Esophagus squamous epithelium (tissue), 5 donors: ENCODE measurements at places on chromosomes 2 and 18.
A peak's percentile ranks its signal among the peaks of the same experiment; 100 is the strongest.

DNA sequence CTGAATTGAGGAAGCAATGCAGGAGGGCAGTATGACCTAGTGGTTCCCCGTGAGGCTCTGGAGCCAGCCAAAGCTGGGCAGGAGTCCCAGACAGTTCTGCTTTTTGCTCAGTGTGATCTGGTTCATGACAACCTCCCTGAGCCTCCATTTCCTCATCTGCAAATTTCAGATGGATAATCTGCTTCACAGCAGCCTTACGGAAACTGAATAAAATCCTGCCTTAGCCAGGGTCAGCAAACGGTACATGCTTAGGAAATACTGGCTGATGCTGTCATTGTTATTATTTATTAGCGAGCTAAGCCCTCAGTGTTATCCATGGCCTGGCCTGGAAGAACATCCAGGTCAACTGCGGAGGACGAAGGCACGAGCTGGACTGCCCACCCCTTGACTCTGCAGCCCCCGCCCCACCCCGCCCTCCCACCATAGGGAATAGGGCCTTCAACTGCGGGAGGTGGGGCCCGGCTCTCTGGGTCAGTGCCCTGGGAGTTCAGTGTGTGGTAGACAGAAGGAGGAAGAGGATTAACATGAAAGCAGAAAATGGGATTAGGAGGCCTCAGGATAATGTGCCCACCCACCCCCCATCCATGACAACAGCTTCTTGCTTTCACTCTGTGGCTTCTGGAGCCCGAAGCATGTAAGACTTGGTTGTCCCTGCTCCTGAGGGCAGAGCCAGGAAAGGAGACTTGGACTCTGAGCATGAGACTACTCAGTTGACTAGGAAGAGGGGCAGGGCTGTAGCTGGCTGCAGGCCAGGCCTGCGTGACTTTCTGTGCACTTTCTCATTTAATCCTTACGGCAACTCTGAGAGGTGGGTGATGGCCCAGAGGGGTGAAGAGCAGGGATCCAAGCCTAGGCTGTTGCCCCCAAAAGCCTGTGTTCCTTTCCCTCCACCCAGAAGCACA is 13.1 kb downstream of the PKDCC start:
- H3K4me3 ChIP-seq: no peak overlapping the region
- DNase-seq: no peak
- no peaks in the 10 kb centered on the region for H3K36me3 ChIP-seq

DNA sequence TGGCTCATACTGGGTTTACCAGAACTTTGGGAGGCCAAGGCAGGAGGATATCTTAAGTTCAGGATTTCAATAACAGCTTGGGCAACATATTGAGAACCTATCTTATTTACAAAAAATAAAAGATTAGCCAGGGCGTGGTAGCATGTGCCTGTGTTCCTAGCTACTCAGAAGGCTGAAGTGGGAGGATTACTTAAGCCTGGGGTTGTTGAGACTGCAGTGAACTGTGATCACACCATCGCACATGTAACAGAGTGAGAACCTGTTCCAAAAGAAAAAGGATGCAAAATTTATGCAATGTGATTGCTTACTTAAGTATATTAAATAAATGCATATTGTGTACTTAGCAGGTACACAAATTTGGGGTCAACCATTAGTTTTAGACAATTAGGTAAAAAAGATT is 768.9 kb upstream of the CDH7 start:
- no peak overlapping the region for H3K27ac ChIP-seq
- H3K4me3 ChIP-seq: no peak overlapping the region
- H3K36me3 ChIP-seq: no peaks in the 10 kb centered on the region
- H3K4me1 ChIP-seq: no peaks in the 10 kb centered on the region
- no peak for DNase-seq
- H3K27me3 ChIP-seq: no peaks in the 10 kb centered on the region

DNA sequence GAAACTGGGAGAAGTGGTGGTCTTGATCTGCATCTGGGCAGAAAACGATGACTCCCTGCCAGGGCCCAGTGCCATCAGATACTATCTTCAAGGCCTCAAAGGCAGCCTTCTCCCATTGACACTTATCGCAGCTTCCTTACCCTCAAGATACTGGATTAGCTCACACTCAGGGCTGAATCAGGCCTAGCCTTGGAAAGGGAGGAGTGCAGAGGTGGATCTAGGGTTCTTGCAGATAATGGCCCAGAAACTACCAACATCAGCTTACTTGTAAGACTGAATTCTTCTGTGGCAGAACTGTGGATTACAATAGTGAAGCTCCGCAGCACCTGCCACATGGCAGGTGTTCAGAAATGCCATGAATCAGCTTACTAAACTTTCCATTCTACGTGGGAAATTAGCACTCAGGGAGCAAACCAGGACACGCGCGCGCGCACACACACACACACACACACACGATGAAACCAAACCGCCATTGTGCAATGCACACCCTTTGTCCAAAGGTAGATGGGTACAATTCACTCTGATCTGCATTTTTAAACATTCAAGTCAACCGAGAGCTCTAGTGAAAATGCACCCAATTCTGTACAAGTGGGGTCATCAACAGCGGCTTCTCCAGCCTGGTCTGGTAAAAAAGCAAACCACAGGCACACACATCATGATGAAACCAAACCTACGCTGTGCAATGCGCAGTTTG is 26.3 kb upstream of the TMEM182 start:
- peaks cover 16% of the 10 kb centered on the region for H3K36me3 ChIP-seq
- H3K27ac ChIP-seq: peak overlapping the region; percentile 89
- H3K27me3 ChIP-seq: no peaks in the 10 kb centered on the region

GRCh38 chr2:30487603-30488002 is 40.6 kb downstream of the LCLAT1 start:
- no peak overlapping the region for H3K27ac ChIP-seq
- no peaks in the 10 kb centered on the region for H3K36me3 ChIP-seq
- no peaks in the 10 kb centered on the region for H3K27me3 ChIP-seq
- H3K4me1 ChIP-seq: no peaks in the 10 kb centered on the region
- DNase-seq: no peak

DNA sequence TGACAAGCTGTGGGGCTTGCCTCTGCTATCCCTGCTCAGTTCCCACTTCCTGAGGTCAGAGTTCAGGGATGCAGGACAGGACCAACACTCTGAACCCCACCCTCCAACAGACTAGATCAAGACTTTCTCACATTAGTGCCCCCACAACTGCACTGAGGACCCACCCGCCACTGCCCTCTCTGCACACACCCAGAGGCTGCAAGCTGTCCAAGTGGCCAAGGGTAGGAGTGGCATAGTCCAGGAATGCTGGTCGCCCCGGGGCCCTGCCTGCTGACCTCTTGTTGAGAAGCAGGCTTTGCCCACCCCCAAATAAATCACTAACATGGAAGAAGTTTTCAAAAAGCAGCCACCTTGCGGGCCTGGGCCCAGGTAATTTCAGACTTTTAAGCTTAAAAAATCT is 5.5 kb upstream of the KIF1A start:
- no peak overlapping the region for H3K4me3 ChIP-seq
- peaks cover 9% of the 10 kb centered on the region for H3K4me1 ChIP-seq
- no peak overlapping the region for H3K27ac ChIP-seq
- no peaks in the 10 kb centered on the region for H3K36me3 ChIP-seq

- no peak overlapping the region for H3K27ac ChIP-seq
- no peaks in the 10 kb centered on the region for H3K36me3 ChIP-seq
- no peaks in the 10 kb centered on the region for H3K4me1 ChIP-seq
- DNase-seq: no peak
Measured at GRCh38 chr2:75790121-75790813, 79.6 kb upstream of the GCFC2 start.

DNA sequence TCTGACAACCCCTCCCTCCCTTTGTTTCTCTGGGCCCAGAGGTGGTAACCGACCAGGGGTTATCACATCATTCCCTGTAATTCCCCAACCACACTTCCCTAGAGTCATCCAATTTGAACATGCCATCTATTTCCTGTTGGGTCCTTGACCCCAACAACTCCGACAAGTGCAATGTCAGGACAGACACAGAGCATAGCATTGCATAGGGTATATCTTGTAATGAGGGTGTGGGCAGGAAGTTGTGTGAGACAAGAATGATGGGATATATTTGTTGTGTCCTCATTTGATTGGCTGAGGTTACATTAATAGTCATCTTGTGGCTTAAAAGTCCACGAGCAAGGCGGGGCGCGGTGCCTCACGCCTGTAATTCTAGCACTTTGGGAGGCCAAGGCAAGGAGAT is 33.4 kb upstream of the CNOT11 start:
- H3K4me1 ChIP-seq: no peaks in the 10 kb centered on the region
- H3K4me3 ChIP-seq: no peak overlapping the region
- H3K36me3 ChIP-seq: no peaks in the 10 kb centered on the region

DNA sequence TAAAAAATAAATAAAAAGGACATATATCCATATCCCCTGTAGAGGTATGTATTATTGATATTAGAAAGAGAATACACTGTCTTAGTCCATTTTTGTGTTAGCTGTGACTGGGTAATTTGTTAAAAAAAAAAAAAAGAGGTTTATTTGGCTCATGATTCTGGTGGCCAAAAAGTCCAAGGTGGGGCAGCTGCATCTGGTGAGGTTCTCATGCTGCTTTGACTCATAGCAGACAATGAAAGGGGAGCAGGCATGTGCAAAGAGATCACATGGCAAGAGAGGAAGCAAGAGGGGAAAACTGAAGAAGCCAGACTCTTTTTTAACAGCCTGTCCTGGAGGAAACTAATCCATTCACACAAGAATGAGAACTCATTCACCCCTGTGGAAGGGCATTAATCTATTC is 101.6 kb upstream of the MAP4K3 start:
- no peak for DNase-seq
- H3K36me3 ChIP-seq: no peaks in the 10 kb centered on the region
- H3K27ac ChIP-seq: no peak overlapping the region
- H3K27me3 ChIP-seq: no peaks in the 10 kb centered on the region
- H3K4me1 ChIP-seq: no peaks in the 10 kb centered on the region
